ENCODE measurements at places on chromosomes 6 and 20.

GRCh38 chr6:170174771-170175643 lies 115.9 kb downstream of the DLL1 start:
- no peak for DNase-seq

GRCh38 chr20:15248618-15249395 lies 911.4 kb upstream of the FLRT3 start:
- DNase-seq: no peak

GRCh38 chr6:163459007-163459406 lies 44.5 kb downstream of the QKI start:
- DNase-seq: no peak

DNA sequence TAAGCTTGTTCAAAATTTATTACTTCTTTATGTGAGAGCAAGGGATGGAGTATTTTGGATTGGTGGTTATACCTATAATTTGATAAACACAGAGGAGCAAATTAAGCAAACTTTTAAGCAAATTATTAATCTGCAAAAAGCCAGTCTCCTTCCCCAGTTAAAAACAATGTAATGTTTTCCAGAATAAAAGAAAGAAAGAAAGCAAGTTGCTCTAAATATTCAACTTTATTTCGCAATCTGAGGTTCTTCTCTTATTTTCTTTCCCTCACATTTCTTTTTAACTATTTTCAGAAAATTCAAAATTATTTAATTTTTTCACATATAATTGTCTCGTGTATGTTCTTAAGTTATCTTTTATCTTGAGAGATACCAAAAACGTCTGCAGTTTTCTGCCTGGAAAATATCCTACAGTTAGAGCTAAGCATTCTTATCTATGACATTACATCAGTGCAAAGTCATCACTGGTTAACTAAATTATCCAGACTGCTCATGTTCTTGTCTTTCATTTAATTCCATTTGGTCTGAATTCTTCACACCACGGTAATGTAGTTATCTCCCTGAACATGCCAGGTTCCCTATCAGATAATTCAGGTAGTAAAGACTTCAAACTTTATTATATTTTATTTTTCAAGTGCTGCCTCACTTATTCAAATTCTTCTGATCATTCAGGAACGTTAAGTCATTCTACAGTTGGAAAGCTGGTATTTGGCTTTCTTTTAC lies 3.3 kb upstream of the CNKSR3 start:
- no peak for DNase-seq

GRCh38 chr6:155078331-155078745 lies 83.2 kb downstream of the TIAM2 start:
- no peak for DNase-seq

DNA sequence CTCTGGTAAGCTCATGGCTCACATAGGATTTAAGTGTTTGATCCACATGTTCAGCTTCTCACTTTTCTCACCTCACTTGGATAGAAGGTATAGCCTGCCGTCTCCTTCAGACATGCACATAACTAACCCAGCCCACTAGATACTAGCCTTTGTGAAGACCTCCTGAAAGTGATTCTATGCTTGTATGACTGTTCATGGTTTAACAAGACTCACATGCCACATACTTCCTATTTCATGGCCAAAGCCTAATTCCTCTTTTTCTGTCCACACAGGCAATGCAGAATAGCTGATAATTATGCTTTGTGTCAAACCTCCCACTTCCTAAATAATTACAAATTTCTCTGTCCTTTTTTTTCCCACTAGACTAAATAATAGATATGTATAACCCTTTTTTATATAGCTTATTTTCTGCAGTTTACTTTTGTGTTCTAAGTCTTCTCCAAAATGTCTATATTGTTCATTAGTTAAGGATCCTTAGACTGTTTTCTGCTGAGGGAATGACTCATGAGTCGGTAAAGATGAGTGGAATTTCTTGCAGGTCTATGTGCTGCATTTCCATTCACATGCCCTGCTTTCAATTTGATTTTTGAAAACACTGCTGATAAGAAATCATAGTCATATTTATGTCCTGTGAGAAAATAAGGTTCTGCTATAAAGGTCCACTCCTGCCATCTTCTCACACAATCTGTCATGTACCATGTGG lies 43.0 kb downstream of the HDDC2 start:
- DNase-seq: no peak

DNA sequence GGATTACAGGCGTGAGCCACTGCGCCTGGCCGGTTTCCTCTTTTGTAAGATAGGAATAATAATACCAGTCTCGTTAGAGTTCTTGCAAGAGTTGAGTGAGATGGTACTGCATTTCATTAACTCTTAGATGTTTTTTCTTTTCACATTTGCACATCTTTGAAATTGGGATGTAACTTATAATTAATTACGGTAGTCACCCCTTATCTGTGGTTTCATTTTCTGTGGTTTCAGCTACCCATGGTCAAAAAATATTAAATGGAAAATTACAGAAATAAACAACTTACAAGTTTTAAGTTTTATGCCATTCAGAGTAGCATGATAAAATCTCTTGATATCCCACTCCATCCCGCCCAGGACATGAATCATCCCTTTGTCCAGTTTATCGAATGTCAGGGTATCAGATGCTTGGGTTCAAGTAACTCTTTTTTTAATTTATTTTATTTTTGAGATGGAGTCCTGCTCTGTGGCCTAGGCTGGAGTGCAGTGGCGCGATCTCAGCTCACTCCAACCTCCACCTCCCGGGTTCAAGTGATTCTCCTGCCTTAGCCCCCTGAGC lies 15.4 kb downstream of the PTK7 start:
- DNase-seq: no peak

GRCh38 chr6:100613656-100614055 lies 148.9 kb upstream of the SIM1 start:
- DNase-seq: no peak

Measured in Calu3 (cell line).